GM13976 (cell line): ENCODE measurements at places on chromosomes 12 and 14.

DNA sequence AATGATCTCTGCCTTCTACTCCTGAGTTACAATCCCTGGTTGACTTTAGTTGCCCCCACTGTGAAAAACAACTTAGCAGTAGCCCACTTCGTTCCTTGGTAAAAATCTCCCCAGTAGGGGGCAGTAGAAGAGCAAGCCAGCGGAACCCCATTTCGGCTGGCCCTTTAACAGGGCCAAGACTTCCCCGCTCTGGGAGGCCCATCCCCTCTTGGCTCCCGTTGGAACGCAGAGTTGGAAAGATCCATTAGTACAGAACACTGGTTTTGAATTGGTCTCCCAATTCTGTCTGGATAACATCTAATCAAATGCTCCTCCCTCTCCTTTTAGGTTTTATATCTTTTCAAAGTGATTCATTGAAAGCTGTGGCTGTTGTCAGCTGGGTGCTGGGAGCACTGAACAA lies 1133.3 kb downstream of the BCL11B start:
- peak; percentile 19 for DNase-seq

DNA sequence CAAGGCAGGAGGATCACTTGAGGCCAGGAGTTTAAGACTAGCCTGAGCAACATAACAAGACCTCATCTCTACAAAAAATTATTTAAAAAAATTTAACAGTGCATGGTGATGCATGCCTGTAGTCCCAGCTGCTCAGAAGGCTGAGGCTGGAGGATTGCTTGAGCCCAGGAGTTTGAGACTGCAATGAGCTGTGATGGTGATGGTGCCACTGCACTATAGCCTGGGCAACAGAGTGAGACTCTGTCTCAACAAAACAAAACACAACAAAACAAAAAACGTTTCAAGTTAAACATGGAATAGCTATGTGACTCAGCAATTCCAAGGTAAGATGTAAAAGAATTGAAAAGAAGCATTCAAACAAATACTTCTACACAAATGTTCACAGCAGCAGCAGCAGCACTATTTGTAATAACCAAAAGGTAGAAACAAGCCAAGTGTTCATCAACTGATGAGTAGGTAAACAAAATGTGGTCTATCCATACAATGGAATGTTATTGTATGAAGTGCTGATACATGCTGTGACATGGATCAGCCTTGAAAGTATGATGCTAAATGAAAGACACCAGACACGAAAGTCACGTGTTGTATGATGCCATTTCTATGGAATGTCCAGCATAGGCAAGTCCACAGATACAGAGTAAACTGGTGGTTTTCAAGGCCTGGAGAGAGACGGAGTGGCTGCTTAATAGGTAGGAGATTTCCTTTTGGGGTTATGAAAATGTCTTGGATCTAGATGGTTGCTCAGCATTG lies 31.4 kb downstream of the CFAP251 start:
- no peak for DNase-seq

GRCh38 chr12:78712834-78713481 lies 151.6 kb upstream of the SYT1 start:
- DNase-seq: no peak

DNA sequence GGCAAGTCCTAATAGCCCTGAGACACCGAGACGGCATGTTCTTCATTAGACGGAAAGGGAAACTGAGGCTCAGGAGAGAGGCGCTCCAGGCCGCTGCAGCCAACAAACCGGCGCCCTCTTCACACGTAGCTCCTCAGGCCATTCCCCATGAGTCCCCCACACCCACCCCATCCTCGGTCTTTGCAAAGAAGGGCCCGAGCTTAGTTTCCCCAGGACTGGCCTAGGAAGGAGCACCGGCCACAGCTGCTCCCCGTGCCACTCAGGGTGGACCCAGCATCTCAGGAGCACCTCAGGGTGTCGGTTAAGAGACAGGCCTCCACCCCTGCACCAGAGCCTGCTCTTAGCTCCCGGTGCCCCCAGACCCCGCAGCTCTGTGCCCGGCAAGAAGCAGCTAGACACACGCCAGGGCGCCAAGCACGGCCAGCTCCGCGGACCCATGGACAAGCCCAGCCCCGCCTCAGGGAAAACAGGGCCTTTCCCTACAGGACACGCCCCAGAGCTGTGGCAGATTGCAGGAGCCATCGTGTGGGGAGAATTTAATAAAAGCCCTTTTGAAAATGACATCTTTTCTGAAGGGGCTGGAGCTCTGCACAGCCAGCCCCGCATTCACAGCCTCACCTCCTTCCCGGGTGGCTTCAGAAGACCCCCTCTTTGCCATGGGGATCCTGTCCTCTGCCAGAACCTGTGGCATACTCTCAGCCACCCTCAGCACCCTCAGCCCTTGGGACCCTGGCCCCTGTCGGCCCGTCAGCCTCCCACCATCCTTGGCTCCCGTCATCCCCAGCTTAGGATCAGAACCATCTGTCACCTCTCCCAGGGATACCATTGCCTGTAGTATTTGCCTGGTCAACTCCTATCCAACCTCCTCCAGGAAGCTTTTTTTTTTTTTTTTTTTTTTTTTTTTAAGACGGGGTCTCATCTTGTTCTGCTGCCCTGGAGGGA lies 59.7 kb downstream of the LGMN start:
- no peak for DNase-seq

DNA sequence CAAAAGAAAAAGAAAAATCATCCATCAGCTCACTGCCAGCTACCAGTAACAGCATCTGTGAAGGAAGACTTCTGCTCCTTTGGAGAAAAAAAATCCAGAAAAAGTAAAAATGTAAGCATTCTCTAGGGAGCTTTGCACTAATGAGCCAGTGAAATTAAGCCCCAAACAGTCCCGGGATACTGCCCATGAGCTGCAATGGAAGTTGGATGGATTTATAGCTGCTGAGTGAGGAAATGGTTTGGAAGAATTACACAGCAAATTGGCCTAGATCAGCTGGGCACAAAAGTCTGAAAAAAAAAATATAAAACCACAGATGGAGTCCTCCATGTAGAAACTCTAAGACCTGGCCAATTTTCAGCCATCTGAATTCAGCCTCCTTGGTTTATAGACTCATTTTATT lies 462.9 kb upstream of the USP15 start:
- DNase-seq: no peak

DNA sequence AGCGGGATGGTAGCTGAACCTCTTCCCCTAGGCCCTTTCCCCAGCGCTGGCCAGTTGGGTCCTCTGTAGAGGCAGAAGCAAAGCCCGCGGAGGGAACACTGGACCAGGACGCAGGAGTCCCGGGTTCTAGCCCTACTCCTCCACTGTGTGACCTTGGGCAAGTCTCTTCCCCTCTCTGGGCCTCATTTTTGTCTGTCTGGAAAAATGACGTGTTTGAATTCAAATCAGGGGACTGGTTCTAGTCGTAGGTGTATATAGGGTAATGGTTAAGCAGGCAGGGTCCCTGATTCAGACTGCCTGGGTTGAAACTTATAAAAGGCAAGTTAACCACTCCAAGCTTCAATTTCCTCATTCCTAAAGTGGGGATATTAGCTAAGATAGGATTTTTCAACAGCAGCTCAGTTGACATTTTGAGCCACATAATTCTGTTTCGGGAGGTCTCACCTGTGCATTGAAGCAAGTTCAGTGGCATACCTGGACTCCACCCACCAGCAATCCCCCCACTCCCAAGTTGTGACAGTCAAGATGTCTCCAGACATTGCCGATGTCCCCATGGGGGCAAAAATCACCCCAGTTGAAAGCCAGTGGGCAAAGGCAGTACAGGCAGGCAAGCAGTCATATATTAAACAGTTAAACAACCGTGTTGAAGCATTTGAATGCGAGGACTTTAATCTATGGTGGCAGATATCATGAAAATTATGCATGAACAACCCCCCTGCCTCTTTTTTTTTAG lies 899 bp downstream of the TPCN1 start:
- no peak for DNase-seq

GRCh38 chr14:23572524-23572828 lies 4.9 kb upstream of the AP1G2 start:
- DNase-seq: no peak

GRCh38 chr14:22434901-22435550 lies 154.0 kb downstream of the DAD1 start:
- no peak for DNase-seq

- DNase-seq: peak; percentile 58
These were observed 12.1 kb upstream of the ESPL1 start for GRCh38 chr12:53255996-53256395.

DNA sequence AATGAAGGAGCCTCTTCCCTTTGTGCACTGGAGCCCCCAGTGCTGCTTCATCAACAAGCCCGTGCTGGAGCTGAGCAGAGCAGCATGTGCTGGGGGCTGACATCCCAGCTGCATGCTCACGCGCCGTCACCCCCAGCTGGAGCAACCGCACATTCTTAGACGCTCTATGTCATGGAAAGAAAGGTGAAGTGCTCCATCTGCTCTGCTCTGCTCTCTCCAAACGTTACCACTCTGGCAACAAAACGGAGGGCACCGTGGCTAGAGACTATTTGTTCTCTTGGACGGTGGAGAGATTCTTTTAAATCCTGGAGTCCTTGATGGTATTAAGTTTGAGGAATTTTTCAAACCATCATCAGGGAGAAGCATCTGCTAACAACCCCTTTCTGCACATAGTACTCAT lies 208.4 kb downstream of the C12orf75 start:
- no peak for DNase-seq

GRCh38 chr12:46246021-46246700 lies 22.7 kb downstream of the SLC38A1 start:
- no peak for DNase-seq

GRCh38 chr14:71550367-71550766 lies 381.9 kb upstream of the RGS6 start:
- DNase-seq: peak; percentile 33

DNA sequence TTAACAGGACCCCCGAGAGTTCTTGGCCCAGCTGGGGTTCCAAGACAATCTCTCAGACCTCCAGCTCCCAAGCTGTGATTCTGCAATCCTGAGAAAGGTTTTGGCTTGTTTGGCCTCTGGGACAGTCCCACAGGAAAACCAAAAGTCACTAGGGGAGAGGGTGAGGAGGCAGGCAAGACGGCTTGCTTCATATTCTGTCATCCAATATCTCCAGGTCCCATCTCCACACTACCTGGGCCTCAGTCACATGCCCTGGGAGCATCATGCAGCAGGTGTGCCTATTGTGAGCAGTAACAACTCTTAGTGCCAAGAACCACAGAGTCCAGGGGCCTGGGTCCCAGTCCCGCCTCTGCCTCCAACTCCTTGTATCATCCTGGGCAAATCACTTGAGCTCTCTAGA lies 1.7 kb downstream of the KRT79 start:
- no peak for DNase-seq

DNA sequence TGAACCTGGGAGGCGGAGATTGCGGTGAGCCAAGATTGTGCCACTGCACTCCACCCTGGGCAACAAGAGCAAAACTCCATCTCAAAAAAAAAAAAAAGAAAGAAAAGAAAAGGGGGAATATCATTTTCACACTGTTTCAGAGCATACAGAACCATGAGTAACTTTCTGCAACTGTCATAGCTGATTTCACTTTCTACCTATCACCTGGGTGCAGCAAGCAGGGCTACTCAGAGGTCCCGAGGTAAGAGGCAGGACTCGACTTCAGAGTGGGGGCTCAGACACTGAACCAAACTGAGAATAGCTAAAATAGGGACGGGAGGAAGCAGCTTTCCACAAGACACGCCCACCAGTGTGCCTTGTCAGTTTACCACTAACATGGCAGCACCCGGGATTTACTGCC lies 29.8 kb downstream of the OR10P1 start:
- DNase-seq: no peak

DNA sequence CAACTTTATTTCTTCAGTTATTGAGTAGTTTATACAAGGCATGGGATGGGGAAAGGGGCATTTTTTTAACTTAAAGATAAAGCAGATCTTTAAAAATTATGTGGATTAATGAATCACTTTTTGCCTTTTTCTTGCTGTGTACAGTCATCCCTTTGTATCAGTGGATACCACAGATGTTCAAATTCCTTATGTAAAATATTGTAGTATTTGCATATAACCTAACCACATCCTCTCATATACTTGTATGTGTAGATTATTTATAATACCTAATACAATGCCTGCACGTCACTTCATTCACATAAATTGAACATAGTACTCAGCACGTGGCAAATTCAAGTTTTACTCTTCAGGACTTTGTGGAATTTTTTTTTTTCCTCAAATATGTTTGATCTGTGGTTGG lies 66.5 kb upstream of the MON2 start:
- DNase-seq: no peak

GRCh38 chr14:64997108-64997794 lies 10.6 kb downstream of the FNTB start:
- no peak for DNase-seq

DNA sequence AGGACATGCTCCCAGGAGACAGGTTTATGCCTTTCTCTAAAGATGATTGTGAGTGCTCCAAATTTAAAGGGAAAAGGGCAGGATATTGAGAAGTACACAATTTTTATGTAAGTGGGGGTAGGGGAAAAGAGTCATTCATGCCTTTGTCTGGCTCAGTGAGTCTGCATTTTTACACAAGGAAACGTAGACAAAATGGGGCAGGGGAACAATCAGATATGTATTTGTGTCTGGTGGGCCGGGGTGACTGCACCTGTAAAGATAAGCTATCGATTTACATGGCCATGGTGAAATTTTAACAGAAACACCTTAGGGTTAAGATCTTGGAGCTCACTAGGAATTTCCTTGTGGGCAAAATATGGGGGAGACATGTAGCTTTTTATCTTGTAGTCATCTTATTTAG lies 123.6 kb downstream of the VRK1 start:
- no peak for DNase-seq

- no peak for DNase-seq
These were observed 56.8 kb downstream of the MOK start for GRCh38 chr14:102248121-102248520.

DNA sequence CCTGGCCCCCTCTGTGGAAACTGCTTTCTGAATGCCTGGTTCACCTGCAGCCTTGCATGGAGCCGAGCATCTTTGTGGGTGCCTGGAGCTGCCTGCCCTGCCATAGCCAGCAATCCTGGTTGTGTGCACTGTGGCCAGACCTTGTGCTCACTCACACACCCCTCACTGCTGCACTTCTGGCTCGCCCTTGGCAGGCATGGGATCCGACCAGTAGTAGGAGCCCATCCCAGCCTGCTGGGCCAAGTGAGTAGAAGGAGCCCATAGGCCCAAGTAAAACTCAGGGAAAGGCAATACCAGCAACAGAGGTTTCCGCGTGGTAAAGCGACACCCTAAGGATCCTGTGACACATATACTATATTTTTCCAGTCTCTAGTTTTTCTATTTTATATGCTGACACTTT lies 270.0 kb upstream of the NAV3 start:
- DNase-seq: no peak

GRCh38 chr12:126483145-126484068 lies 1418.2 kb downstream of the AACS start:
- DNase-seq: no peak

- no peak for DNase-seq
These were observed 55.6 kb downstream of the LGMN start for GRCh38 chr14:92692822-92693226.

DNA sequence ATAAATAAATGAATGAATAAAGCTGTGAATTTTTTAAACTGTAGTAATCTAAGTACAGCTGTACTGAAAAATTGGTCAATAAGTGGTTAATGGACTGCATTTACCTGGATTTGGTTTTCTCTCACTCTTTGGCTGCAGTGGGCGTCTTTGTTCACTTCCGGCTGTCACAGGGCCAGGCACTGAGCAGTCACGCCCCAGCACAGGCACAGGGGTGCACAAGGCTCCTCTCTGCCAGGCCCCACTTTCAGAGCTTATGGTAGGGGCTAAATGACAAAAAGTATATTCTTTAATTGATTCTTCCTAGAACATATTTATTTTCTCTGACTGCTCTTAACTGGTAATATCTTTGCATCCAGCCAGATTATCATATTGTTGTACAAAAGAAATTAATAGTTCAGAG lies 70.6 kb upstream of the DYNC1H1 start:
- no peak for DNase-seq
